ENCODE measurements at places on chromosomes 6 and 20.
A peak's percentile ranks its signal among the peaks of the same experiment; 100 is the strongest.

DNA sequence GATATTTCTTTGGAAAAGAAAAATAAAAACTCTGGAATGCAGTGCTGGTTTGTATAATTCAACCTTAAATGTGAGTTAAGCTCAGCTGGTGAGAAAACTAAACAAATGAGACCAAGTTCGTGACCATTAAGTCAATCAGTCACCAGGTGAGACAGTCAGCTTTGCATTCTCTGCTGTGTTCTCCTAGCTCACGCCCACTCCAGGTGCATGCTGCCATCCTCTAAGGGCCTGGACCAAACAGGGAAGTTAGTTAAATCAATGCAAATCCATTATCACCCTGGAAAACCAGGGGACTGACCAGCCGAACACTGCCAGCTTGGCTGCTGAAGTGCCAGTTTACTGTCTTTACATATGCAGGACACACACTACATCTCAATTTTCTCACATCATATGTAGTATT lies 7.2 kb downstream of the TPBG start:
- H3K36me3 ChIP-seq = no peaks in the 10 kb centered on the region
- DNase-seq = no peak
- H3K27me3 ChIP-seq = peaks cover 19% of the 10 kb centered on the region
- H3K4me3 ChIP-seq = no peak overlapping the region
- H3K4me1 ChIP-seq = peaks cover 2% of the 10 kb centered on the region

- no peaks in the 10 kb centered on the region for H3K4me1 ChIP-seq
- H3K4me3 ChIP-seq = no peak overlapping the region
- peaks cover 13% of the 10 kb centered on the region for H3K27me3 ChIP-seq
- no peaks in the 10 kb centered on the region for H3K36me3 ChIP-seq
- DNase-seq = no peak
These were observed 104.5 kb upstream of the SPACA1 start for GRCh38 chr6:87943191-87943590.

DNA sequence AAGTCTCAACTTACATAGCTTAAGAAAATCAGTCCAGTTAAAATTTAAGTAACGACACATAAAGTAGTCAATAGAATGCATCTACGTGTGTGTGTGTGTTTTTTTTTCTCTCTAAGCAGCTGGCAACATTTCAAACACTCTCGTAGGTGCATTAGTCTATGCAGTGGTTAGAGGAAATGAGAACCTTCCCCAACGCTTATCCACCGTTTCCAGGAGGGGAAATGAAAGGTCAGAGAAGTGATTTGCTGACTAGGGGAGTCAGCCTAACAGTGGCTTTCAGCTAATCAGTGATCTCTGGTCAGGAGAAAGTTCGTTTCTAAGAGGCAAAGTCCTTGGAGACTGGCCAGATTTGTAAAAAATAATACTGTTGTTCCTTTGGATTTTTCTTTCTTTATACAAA lies 806.6 kb downstream of the C6orf118 start:
- H3K27me3 ChIP-seq = no peaks in the 10 kb centered on the region
- no peak for DNase-seq
- no peak overlapping the region for H3K27ac ChIP-seq
- H3K4me1 ChIP-seq = peaks cover 5% of the 10 kb centered on the region

- no peaks in the 10 kb centered on the region for H3K27me3 ChIP-seq
- DNase-seq = no peak
- H3K4me3 ChIP-seq = no peak overlapping the region
These were observed 373.5 kb upstream of the BTBD3 start for GRCh38 chr20:11544029-11544678.

- DNase-seq = no peak
- H3K36me3 ChIP-seq = no peaks in the 10 kb centered on the region
- no peak overlapping the region for H3K27ac ChIP-seq
- H3K27me3 ChIP-seq = peaks cover 1% of the 10 kb centered on the region
These were observed 251.5 kb downstream of the SOX4 start for GRCh38 chr6:21845018-21845417.

DNA sequence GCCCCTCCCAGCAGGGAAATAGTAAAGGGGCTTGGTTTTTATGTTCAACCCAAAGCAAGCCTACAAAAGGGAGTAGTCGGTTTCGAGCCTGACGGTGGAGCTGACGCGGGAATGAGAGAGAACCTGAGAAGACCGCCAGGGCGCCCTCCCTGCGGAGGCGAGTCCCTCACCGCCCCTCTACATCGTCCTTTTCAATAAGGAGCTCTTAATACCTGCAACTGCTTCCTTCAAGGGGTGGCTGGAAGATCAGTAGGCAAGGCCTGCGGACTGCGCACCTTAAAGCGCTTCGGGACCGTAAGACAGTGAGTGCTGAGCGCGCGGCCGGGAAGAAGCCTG lies 709 bp upstream of the ZNF76 start:
- peaks cover 52% of the 10 kb centered on the region for H3K4me1 ChIP-seq
- peak overlapping the region; percentile 99 for H3K27ac ChIP-seq
- no peaks in the 10 kb centered on the region for H3K27me3 ChIP-seq
- peaks cover 3% of the 10 kb centered on the region for H3K36me3 ChIP-seq
- H3K4me3 ChIP-seq = peak overlapping the region; percentile 99
- DNase-seq = no peak

GRCh38 chr20:63850689-63851547 lies 10.4 kb upstream of the ABHD16B start:
- peaks cover 12% of the 10 kb centered on the region for H3K4me1 ChIP-seq
- H3K27ac ChIP-seq = no peak overlapping the region
- H3K4me3 ChIP-seq = no peak overlapping the region
- peak; percentile 34 for DNase-seq
- peaks cover 14% of the 10 kb centered on the region for H3K27me3 ChIP-seq
- no peaks in the 10 kb centered on the region for H3K36me3 ChIP-seq

- no peaks in the 10 kb centered on the region for H3K27me3 ChIP-seq
- H3K27ac ChIP-seq = peak overlapping the region; percentile 92
These were observed 23.2 kb downstream of the HLA-A start for GRCh38 chr6:29965563-29965872.

- H3K4me3 ChIP-seq = no peak overlapping the region
- H3K4me1 ChIP-seq = no peaks in the 10 kb centered on the region
- DNase-seq = no peak
- no peak overlapping the region for H3K27ac ChIP-seq
These were observed 27.1 kb upstream of the FBXO30 start for GRCh38 chr6:145841668-145842067.

GRCh38 chr20:17849901-17850683 lies 118.5 kb downstream of the SNX5 start:
- no peaks in the 10 kb centered on the region for H3K27me3 ChIP-seq
- H3K4me3 ChIP-seq = no peak overlapping the region
- H3K36me3 ChIP-seq = no peaks in the 10 kb centered on the region
- DNase-seq = no peak
- peaks cover 5% of the 10 kb centered on the region for H3K4me1 ChIP-seq
- H3K27ac ChIP-seq = no peak overlapping the region

DNA sequence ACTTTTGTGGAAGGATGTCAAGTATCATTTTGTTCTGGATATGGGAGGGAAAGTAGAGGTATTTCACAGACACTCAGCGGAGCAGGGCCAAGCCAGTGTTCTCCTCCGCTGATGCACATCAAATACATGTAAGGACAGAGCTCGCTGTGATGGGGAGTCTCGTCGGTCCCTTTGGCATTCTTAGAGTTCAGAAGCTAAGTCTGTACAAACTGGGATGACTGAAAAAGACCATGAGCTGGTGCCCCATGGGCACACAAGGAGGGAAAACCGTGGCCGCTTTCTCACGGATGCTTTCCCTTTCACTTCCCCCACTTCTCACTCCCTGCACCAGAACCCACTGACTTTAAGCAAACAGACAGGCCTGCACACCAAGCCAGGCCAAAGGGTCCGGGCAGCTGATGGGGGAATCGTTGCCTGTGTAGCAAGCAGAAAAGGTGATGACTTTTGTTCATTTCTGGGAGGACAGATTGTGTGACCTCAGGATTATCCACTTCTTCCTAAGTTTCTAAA lies 27.7 kb upstream of the MPC1 start:
- no peak overlapping the region for H3K4me3 ChIP-seq
- no peak for DNase-seq
- H3K27ac ChIP-seq = peak overlapping the region; percentile 76
- H3K4me1 ChIP-seq = peaks cover 52% of the 10 kb centered on the region
- no peaks in the 10 kb centered on the region for H3K27me3 ChIP-seq
- H3K36me3 ChIP-seq = no peaks in the 10 kb centered on the region

GRCh38 chr20:46530640-46531039 lies 17.3 kb upstream of the ZNF334 start:
- no peak for DNase-seq
- H3K4me3 ChIP-seq = no peak overlapping the region
- H3K4me1 ChIP-seq = no peaks in the 10 kb centered on the region
- H3K27me3 ChIP-seq = peaks cover 39% of the 10 kb centered on the region
- H3K27ac ChIP-seq = no peak overlapping the region
- H3K36me3 ChIP-seq = no peaks in the 10 kb centered on the region

DNA sequence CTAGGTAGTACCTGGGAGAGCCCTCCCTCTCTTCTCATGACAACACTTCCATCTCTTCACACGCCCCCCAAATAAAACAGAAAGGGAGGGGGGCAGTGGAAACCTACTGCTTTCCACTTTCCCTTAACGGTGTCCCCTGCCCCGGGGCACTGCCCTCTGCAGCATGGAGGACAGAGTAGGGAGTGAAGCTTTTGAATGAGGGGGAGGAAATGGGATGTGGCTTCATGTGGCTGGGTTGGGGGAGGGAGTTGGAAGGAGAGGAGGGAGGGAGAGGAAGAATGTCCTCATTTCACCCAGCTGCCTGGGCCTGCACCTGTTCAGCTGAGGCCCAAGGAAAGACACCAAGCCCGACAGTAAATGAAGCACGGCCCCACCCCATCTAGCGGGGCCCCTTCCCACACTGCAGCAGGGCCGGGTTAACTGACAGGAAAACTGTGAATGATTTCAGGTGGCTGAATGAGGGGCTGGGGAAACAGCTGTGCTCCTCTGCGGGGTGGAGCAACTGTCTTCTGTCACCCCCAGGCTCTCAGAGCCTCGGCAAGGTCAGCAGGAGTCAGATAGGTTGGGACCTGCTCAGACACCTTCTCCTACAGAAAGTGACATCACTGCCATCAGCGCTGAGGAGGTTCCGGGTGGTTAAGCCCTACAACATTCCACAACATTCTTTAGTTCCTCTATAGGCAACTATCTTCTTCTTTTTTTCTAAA lies 40.0 kb upstream of the TAF8 start:
- DNase-seq = no peak
- H3K4me3 ChIP-seq = peak overlapping the region; percentile 77
- no peaks in the 10 kb centered on the region for H3K27me3 ChIP-seq
- H3K36me3 ChIP-seq = no peaks in the 10 kb centered on the region
- peaks cover 76% of the 10 kb centered on the region for H3K4me1 ChIP-seq
- peak overlapping the region; percentile 87 for H3K27ac ChIP-seq

DNA sequence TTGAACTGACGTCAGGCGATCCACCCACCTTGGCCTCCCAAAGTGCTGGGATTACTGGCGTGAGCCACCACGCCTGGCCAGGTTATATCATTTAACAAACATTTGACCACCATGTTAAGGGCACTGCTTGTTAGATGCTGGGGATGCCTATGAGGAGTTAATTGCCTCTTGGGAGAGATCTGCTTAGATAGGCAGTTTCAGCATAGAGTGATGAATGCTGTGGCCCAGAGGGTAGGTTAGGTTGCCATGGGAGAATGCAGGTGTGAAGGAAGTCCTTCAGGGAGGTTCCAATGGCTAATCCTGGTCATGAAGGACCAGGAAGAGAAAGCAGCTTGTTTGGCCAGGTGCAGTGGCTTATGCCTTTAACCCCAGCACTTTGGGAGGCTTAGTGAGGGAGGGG lies 17.0 kb downstream of the PHF20 start:
- no peak overlapping the region for H3K4me3 ChIP-seq
- H3K27ac ChIP-seq = no peak overlapping the region
- DNase-seq = no peak
- no peaks in the 10 kb centered on the region for H3K27me3 ChIP-seq
- H3K4me1 ChIP-seq = peaks cover 52% of the 10 kb centered on the region
- peaks cover 56% of the 10 kb centered on the region for H3K36me3 ChIP-seq

- peaks cover 15% of the 10 kb centered on the region for H3K36me3 ChIP-seq
- no peaks in the 10 kb centered on the region for H3K4me1 ChIP-seq
- no peak overlapping the region for H3K27ac ChIP-seq
- no peak for DNase-seq
- no peak overlapping the region for H3K4me3 ChIP-seq
These were observed 25.3 kb downstream of the SERAC1 start for GRCh38 chr6:158142789-158143188.

GRCh38 chr6:161050134-161050765 lies 58.7 kb downstream of the MAP3K4 start:
- no peaks in the 10 kb centered on the region for H3K27me3 ChIP-seq
- no peak for DNase-seq
- no peak overlapping the region for H3K4me3 ChIP-seq

- H3K27me3 ChIP-seq = peaks cover 2% of the 10 kb centered on the region
- H3K4me1 ChIP-seq = no peaks in the 10 kb centered on the region
- H3K36me3 ChIP-seq = no peaks in the 10 kb centered on the region
- no peak overlapping the region for H3K4me3 ChIP-seq
- DNase-seq = no peak
- no peak overlapping the region for H3K27ac ChIP-seq
These were observed 130.9 kb downstream of the RFPL4B start for GRCh38 chr6:112478036-112478435.

DNA sequence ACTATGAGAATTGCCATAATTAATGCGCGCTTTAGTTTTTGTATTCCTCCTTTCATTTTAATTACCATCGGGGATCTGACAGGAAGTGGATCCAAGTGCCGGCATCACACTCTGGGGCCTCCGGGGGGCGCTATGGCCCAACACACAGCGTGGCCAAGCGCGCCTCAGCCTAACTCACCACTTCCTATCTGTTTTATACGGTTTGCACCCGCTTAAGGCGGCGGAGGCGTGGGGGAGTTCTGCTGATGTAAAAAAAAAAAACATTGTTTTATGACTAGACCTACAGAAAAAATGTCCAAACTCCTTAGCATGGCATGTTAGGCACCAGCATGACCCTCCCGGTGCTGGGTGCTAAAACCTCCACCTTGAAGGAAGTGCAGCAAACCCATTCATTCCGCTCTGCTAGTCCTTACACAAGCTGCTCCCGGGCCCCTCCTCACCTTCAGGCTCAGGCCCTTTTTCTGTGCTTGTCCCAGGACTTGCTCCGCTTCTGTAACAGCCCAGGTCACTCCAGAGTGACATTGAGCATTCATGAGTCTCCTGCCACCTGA lies 4.5 kb upstream of the EBF4 start:
- peak overlapping the region; percentile 60 for H3K27ac ChIP-seq
- peak; percentile 70 for DNase-seq
- H3K27me3 ChIP-seq = peaks cover 5% of the 10 kb centered on the region

- no peak for DNase-seq
- no peaks in the 10 kb centered on the region for H3K27me3 ChIP-seq
- H3K27ac ChIP-seq = no peak overlapping the region
- no peaks in the 10 kb centered on the region for H3K4me1 ChIP-seq
- H3K36me3 ChIP-seq = no peaks in the 10 kb centered on the region
These were observed 254.6 kb downstream of the EPHA7 start for GRCh38 chr6:93164781-93165180.

DNA sequence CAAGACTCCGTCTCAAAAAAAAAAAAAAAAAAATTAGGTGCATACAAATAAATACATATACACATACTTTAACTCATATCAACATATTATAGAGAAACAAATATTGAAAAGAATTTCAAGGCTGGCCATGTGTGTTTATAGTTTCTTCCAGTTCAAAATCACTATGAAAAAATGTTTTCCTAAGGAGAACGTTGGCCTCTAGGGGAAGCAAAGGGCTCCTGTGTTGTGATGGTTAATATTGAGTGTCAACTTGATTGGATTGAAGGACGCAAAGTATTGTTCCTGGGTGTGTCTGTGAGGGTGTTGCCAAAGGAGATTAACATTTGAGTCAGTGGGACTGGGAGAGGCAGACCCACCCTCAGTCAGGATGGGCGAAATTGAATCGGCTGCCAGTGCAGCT lies 182.0 kb upstream of the AGPAT4 start:
- peaks cover 14% of the 10 kb centered on the region for H3K4me1 ChIP-seq
- DNase-seq = no peak
- H3K27me3 ChIP-seq = no peaks in the 10 kb centered on the region
- no peak overlapping the region for H3K4me3 ChIP-seq
- H3K36me3 ChIP-seq = peaks cover 2% of the 10 kb centered on the region

All from naive thymus-derived CD8-positive, alpha-beta T cell (primary cell).